ENCODE measurements at places on chromosomes 16 and 17.
A peak's percentile ranks its signal among the peaks of the same experiment; 100 is the strongest.

- DNase-seq: no peak
Observed at GRCh38 chr17:36118477-36119353, 15.1 kb downstream of the CCL4 start.

DNA sequence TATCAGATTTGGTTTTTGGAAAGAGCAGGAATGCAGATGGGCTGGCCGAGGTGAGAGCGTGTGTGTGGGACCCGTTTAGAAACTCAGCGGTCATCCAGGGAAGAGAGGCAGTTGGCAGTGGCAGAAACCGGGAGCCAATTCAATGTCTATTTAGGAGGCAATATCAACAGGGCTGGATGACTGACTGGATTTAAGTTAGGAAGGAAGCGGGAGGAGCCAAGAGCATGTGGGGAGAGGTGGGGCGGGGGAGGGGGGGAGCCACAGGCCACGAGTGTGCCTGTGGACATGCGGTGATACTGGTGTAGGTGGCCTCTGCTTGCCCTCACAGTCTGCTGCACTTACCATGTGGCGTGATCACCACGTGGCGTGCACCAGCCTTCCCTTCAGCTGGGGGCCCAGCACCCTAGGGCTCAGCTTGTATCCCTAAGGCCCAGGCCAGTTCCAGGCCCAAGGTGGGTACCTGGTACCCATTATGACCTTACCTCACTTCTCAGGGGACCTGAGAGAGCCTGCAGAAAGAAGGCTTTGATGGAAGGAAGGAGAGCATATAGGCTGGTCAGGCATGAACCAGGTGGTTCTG lies 10.8 kb upstream of the TPPP3 start:
- no peak for DNase-seq

- DNase-seq: peak; percentile 92
Observed at GRCh38 chr17:49997773-49998703, 3.0 kb upstream of the DLX3 start.

DNA sequence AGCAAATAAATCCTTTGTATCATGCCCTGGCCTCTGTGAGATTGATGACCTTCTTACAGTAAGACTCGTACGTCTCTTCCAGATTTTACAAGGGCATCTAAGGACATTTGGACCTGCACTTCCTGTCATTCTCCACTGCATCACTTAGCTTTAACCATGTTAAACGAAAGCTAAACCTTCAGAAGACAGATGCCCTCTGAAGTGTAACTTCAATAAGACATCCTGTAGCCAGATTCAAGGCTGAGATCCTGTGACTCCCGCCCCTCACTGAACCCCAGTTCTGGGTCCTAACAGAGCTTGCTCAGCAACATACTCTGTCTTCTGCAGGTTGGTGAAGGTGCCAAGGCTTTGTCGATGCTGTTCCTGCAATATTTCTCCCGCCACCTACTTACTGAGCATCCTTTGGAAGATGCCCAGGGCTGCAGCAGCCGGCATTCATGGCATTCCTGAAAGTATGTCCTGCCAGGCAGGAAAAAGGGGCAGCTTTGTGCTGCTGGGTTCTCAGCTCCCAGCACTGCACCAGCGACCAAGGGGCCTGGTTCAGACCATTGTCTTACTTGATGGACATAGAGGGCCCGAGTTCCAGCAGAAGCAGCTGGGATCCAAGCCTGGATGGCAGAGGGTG lies 131.1 kb downstream of the AXIN2 start:
- no peak for DNase-seq

DNA sequence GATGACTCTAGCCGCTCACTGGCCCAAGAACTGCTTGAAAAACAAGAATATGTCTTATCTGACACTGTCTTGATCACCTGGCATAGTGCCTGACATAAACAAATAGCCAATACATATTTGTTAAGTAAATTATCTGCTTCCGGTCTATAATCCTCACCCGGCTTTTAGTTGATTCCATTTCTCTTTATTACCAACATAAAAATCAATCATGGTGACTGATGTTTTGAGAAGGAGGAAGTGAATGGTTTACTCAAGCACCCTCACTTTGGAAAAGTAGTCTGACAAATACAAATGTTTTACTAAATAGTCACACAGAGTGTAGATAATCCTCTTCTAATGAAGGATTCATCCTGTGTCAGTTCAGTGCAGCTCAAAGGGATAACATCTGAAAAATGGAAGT lies 47.0 kb downstream of the SKAP1 start:
- DNase-seq: no peak

DNA sequence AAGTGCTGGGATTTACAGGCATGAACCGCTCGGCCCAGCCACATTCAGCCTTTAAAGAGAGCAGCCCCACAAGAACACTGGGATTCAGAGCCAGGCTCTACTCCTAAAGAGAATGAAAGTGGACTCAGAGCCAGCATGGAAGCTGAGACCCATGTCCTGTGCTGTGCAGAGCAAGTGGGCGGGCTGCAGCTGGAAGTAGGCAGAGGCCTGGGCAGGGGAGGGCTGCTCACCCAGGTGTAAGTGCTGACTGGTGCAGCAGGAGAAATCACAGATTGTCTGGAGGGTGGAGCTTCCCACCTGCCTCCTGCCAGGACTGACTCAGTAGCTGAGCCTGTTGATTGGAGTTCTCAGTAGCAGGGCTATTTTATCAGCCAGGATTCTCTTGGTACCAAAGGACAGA lies 178.7 kb downstream of the KATNIP start:
- DNase-seq: no peak

DNA sequence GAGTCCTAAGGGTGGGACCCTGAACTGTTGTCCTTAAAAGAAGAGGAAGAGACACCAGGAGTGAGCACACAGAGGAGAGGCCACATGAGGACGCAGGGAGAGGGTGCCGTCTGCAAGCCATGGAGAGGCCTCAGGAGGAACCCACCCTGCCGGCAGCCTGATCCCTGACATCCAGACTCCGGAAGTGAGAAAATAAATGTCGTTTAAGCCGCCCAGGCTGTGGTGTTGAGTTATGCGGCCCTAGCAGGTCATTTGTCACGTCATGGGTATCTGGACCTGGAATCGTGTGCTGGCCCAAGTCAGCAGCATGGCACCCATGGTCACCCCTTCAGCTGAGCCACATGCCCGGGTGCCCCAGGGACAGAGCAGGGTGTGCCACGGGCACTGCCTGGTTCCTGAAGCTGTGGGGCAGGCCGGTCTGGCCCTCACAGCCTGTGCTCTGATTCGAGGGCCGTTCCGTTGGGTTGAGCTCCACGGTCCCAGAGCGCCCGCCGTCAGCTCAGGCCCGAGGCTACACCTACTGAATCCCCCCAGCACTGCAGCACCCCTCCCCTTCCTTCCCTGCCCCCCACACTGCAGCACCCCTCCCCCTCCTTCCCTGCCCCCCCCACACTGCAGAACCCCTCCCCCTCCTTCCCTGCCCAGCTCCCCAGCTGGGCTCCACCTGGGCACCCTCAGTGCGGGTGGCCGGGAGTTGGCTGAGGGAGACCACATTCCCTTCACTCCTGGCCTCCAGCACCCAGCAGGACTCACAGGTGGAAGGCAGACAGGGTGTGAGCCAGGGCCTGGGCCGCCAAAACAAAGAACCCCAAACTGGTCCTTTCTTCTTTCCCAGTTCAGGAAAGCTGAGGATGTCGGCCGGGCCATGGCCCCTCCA lies 2.7 kb upstream of the CCDC57 start:
- DNase-seq: no peak

DNA sequence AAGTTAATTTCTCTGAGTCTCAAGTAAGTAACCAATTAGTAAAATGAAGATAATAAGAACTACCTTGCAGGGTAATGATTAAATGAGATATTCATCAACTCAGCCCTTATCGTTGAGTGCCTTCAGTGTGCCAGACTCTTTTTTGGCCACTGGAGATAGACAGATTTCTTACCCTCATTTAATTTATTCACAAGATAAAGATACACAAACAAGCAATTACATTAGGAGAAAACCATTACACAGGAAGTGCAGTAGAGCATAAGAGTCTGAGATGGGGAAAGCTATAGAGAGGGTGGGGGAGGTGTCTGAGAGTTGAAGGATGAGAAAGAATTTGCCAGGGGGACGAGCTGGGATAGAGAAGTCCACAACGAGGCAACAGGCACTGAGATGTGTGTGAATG lies 72.5 kb upstream of the BCAR1 start:
- no peak for DNase-seq

- DNase-seq: no peak
Observed at GRCh38 chr16:82063456-82064082, 28.5 kb downstream of the HSD17B2 start.

DNA sequence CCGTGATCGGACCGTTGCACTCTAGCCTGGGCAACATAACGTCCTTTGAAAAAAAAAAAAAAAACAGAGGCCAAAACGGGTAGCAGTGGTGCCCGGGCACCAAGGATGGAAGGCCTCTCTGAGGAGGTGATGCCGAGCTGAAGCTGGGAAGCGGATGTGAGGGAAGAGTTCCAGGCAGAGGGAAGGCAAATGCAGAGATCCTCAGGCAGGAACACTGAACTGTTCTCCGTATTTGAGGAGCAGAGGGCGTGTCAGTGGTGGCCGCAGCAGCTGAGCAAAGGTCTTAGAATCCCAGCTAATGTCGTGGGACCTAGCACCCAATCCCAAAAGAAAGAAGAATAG lies 656 bp upstream of the KCTD13 start:
- DNase-seq: peak; percentile 40
